ENCODE measurements at places on chromosomes 1 and 21. TPM values are rescaled to one million over a fixed set of nuclear protein-coding genes. Genes with fewer than 3 reads are reported as not detected.

Gene SON
- 380 TPM for total RNA-seq

Gene FAM78B
- total RNA-seq = 0.43 TPM

Gene SNRNP40
- 53.9 TPM for total RNA-seq

DNA sequence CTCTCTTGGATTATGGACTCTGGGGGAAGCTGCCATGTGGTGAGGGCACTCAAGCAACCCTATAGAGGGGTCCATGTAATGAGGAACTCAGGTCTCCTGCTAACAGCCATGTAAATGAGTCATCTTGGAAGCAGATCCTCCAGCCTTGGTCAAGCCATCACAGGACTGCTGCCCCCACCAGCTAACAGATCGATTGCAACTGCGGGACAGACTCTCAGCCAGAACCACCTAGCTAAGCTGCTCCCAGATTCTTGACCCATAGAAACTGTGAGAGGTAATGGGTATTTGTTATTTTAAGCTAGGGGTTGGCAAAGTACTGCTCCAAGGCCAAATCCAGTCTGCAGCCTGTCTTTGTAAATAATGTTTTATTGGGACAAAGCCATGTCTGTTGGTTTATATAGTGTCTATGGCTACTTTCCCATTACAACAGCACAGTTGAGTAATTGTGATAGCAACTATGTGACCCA, 27.6 kb upstream of the MAP3K7CL start:
- no peak for DNase-seq

GRCh38 chr1:118783095-118783758, 204.9 kb downstream of the TBX15 start:
- DNase-seq = no peak

- DNase-seq = no peak
Observed at GRCh38 chr1:248730507-248731335, 24.8 kb downstream of the LYPD8 start.

Data from T-cell (primary cell).